ENCODE measurements at places on chromosomes 11 and 22. TPM values are rescaled to one million over a fixed set of nuclear protein-coding genes. Genes with fewer than 3 reads are reported as not detected.

- peaks cover 10% of the 10 kb centered on the region for H3K27me3 ChIP-seq
- no peak for DNase-seq
- peaks cover 33% of the 10 kb centered on the region for H3K4me1 ChIP-seq
- peak overlapping the region; percentile 94 for H3K27ac ChIP-seq
Observed at GRCh38 chr22:21641417-21641788, 699 bp upstream of the SDF2L1 start.

DNA sequence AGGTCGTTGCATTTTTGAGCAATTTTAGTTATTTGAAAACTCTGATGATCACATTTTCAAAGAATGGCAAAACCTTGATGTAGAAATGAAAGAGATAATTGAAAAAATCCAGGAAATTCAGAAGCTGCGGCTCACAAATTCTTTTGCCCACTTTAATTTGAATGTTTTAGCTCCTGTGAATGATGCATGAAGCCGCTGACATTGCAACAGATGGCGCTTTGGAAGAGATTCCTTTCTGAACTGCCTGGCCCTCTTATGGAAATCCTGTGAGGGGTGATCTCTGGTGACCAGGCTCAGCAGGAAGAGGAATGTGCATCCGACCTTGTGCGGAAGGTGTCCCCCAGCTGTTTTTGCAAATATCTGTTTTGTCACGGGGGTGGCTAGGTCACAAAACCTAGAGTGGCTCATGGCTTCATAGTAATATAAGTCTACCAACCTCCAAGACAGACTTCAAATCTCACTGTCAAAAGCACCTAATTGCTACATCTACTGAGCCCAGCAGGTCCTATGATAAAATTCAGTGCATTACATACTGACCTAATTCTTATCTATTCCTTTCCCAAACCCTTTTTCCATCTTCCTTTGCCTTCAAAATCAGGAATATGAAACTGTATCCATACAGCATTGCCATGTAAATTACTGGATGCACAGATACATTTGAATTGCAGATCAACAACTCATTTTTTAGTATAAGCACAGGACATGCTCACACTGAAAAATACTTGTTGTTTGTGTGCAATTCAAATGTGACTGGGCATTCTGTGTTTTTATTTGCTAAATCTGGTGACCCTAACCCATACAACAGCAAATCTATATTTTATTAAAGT, 412.7 kb downstream of the ETS1 start:
- no peak overlapping the region for H3K27ac ChIP-seq
- H3K4me3 ChIP-seq, result no peak overlapping the region
- DNase-seq, result no peak
- H3K4me1 ChIP-seq, result peaks cover 42% of the 10 kb centered on the region
- H3K36me3 ChIP-seq, result peaks cover 6% of the 10 kb centered on the region
- H3K27me3 ChIP-seq, result no peaks in the 10 kb centered on the region

Gene PRG2
- not detected for total RNA-seq

DNA sequence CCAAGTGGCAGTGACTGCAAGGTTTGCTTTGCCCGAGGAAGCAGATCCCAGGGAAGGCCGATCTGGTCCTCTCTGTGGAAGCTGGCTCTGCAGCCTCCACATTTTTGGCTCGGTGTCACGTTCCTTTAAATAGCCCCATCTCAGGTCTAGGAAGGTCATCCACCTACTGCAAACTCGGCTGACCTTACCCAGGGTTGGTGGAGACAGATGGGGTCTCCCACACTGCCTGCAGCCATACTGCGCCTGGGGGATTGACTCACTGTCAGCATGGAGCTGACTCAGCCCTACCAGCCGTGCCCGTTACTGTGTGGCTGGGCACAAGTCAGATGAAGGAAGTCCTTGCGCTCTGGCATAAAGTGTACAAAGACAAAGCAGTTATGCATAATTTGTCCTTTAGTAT, 16.9 kb downstream of the CDPF1 start:
- no peak overlapping the region for H3K27ac ChIP-seq
- DNase-seq, result no peak
- H3K36me3 ChIP-seq, result peaks cover 10% of the 10 kb centered on the region

- no peaks in the 10 kb centered on the region for H3K27me3 ChIP-seq
- DNase-seq, result no peak
- H3K4me1 ChIP-seq, result no peaks in the 10 kb centered on the region
- H3K36me3 ChIP-seq, result no peaks in the 10 kb centered on the region
- no peak overlapping the region for H3K4me3 ChIP-seq
Observed at GRCh38 chr11:22869325-22869724, 9.1 kb upstream of the CCDC179 start.

GRCh38 chr11:61961570-61962212, 5.7 kb downstream of the FTH1 start:
- no peak overlapping the region for H3K4me3 ChIP-seq
- no peak for DNase-seq
- H3K27me3 ChIP-seq, result peaks cover 5% of the 10 kb centered on the region

Gene B4GALNT4
- total RNA-seq, result 5.1 TPM

Gene GAL3ST1
- not detected for total RNA-seq

Gene MS4A4A
- total RNA-seq, result not detected

Data from activated T-helper 1 cell treated with anti-CD3 and anti-CD28 coated beads, Interleukin-12 subunit alpha, Interleukin-12 subunit beta, Interleukin-2, Interleukin-4 antibody, amounts not matched to agents 30 ng/mL and 10 ng/mL and 1 ng/mL, durations not matched to agents 14 hours and 24 hours and 36 hours (primary cell).